ENCODE measurements at places on chromosomes 5 and 9.

DNA sequence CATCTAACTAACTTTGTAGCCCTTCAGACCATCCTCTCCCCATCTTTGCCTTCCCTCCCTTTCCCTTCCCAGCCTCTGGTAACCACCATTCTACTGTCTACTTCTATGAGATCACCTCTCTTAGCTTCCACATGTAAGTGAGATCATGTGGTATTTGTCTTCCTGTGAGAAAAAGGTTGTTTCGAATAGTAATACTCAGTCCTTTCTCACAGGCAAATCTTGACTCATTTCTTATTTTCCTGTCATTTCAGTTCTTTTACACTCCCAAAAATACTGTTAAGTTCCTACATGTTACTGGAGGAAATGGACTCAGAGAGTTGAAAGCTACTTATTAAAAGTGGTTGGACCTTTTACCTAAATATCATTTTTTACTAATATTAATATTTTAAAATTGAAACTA lies 82.1 kb downstream of the SLF1 start:
- no peak for DNase-seq

- no peak for DNase-seq
These were observed 682.3 kb downstream of the BRINP1 start for GRCh38 chr9:118686959-118687358.

- DNase-seq, result no peak
These were observed 49.2 kb downstream of the MRPL36 start for GRCh38 chr5:1750469-1750868.

- DNase-seq, result peak; percentile 10
These were observed 28.8 kb upstream of the CDC23 start for GRCh38 chr5:138241688-138242571.

GRCh38 chr9:71853084-71853483 lies 57.9 kb downstream of the ABHD17B start:
- DNase-seq, result no peak

DNA sequence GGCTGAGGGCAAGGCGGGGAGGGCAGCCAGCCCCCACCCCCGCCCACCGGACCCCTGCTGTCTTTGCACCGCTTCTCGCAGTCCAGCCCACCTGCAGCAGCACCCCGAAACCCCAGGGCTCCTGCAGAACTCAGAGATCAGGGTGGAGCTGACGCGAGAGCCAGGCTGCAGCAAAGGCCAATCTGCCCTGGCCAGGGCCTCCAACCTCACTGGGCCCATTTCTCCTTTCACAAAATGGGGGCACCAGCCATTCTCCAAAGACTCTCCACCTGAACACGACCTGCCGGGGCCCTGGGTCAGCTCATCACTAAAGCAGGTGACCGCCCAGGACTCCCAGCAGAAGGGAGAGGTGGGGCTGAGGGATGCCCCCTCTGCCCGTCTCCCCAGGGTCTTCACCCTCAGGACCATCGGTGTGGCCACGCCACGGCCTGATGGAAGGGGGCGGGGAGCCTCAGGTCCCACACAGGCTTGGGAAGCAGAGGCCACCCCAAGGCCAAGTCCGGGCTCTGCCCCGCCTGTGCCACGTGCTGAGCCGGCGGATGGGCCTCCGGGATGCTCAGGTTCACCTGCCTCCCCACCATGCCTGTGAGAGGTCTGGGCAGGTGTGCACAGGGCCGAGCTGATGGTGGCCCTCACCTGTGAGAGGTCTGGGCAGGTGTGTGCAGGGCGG lies 13.1 kb downstream of the NACC2 start:
- DNase-seq, result no peak

- no peak for DNase-seq
These were observed 138.5 kb upstream of the IRX2 start for GRCh38 chr5:2890011-2890410.

- DNase-seq, result no peak
These were observed 107.6 kb downstream of the PPP2R2B start for GRCh38 chr5:146770980-146771379.

GRCh38 chr5:133360693-133361472 lies 251.5 kb downstream of the FSTL4 start:
- DNase-seq, result no peak

- DNase-seq, result no peak
These were observed 97.4 kb downstream of the KCTD16 start for GRCh38 chr5:144267961-144268513.

DNA sequence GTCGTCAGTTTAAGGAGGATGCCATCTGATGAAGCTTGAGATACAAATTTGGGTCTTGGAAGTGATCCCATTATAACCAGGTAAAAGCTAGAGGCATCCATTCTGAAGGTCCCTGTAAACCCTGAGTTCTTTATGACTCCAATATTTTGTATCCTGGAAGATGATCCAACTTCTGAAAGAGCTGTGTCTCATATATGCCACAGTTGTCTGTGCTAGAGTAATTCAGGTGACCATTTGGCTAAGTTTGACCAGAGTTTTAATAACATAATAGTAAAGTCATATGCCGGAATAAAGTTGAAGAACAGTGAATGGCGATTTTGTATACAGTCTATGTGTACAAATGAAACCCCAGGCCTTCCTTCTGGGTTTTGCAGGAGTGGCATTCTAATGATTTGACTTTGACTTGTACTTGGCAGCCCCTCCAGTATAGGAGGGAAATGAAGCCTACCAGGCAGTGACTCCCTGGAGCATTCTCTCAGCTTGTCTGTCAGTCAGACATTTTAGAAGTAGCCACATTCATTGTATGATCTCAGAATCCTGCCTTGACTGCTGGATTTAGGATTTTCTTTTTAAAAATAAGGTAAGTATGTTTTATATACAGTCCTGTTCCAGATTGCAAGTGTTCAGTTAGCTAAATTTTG lies 39.6 kb downstream of the ENTREP1 start:
- DNase-seq, result no peak

- peak; percentile 44 for DNase-seq
These were observed 63.0 kb upstream of the CTSL start for GRCh38 chr9:87662808-87663528.

DNA sequence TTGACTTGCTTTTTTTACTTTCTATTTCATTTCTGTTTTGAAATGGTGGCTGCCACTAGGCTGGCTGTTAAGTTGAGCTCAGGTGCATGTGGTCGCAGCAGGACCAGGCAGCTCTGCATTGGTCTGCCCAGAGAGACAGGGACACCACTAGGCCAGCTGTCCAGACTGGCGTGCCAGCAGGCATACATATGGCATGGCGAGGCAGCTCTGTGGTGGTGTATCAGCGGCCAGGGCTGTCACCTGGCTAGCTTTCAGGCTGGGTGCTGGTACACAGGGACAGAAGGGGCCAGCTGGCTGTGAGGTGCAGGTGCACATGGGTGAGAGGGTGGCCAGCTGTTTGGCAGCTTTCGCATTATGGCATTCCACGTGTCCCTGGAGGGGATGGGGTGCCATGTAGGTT lies 654.0 kb upstream of the ACO1 start:
- no peak for DNase-seq

DNA sequence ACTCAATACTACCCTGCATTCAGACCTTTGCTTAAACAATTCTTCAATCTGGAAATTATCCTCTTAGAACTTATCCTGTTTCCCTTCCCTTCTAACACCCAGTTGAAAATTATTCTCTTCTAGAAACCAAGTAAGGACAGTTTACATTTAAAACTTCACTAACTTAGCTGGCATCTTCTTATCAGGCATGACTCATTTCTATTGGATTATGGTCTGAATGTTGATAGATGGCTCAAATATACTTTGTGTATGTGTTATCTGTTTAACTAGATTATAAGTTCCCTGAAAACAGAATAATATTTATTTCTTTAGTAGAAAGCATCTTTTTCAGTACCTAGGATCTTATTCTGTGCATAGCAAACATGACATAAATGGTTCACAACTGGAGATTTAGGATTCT lies 161.9 kb downstream of the PPP2R2B start:
- DNase-seq, result no peak

GRCh38 chr9:93480262-93480661 lies 26.9 kb upstream of the FAM120AOS start:
- no peak for DNase-seq

GRCh38 chr9:115086461-115086860 lies 31.5 kb downstream of the TNC start:
- DNase-seq, result no peak

DNA sequence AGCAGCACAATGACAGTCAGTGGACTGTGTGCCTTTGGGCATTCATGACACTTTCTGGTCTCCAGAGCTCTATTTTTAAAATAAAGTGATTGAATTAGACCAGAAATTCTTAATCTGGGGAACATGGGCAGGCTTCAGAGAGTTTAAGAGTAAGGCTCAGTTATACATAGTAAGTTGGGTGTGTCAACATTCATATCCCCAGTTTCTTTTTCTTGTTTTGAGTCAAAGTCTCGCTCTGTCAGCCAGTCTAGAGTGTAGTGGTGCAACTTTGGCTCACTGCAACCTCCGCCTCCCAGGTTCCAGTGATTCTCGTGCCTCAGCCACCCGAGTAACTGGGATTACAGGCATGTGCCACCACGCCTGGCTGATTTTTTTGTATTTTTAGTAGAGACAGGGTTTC lies 13.7 kb upstream of the KIF4B start:
- no peak for DNase-seq

- no peak for DNase-seq
These were observed 649 bp downstream of the AP3B1 start for GRCh38 chr5:78293851-78294247.

DNA sequence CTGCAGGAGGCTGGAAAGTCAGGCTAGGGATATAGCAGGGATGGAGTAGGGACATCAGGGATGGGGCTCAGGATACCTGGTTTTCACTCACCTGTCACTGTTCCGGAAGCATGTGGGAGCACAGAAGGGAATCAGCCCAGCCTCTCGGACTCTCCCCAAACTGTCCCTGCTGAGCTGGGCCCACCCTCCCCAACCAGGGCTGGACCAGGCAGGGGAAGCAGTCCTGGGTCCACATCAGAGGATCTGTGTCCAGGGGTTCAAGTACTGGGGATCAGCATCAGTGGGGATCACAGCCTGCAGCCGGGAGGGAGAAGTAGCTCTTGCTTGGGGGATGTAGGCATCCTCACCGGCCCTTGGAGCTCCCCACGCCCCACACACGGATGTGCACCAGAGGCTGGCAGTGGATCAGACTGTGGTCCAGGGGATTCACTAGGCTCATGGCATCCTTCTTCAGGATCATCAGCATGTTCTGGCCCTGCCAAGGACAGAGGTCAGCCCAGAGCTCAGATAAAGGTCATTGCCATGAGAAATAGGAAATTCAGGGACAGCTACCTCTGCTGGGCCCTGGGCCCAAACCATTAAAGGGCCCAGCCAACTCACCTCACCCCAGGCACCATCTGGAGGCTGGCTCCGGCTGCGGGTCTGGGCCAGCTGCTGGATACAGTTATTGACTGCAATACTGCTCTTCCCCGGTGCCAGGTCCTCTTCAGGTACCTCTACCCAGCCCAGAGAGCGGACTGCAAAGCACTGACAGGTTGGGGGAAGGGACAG lies 2.5 kb downstream of the APBB3 start:
- DNase-seq, result no peak

- DNase-seq, result no peak
These were observed 122.6 kb downstream of the ADAMTS12 start for GRCh38 chr5:33769196-33769595.
